Stimulated activated memory B cell treated with anti-CD40 and anti-IgM and Interleukin-4, amounts not matched to agents 10 μg/mL and 1 μg/mL and 100 μg/mL, for 72 hours (primary cell): ENCODE measurements at places on chromosomes 6 and 20.

GRCh38 chr6:43170417-43170930 lies 595 bp upstream of the SRF start:
- peaks cover 42% of the 10 kb centered on the region for H3K4me1 ChIP-seq
- H3K36me3 ChIP-seq: peaks cover 6% of the 10 kb centered on the region
- ATAC-seq: no peak

GRCh38 chr20:43981540-43981939 lies 66.9 kb downstream of the TOX2 start:
- no peak overlapping the region for H3K4me3 ChIP-seq
- no peak overlapping the region for H3K27ac ChIP-seq
- H3K27me3 ChIP-seq: peaks cover 10% of the 10 kb centered on the region
- peaks cover 10% of the 10 kb centered on the region for H3K4me1 ChIP-seq
- no peak for ATAC-seq

DNA sequence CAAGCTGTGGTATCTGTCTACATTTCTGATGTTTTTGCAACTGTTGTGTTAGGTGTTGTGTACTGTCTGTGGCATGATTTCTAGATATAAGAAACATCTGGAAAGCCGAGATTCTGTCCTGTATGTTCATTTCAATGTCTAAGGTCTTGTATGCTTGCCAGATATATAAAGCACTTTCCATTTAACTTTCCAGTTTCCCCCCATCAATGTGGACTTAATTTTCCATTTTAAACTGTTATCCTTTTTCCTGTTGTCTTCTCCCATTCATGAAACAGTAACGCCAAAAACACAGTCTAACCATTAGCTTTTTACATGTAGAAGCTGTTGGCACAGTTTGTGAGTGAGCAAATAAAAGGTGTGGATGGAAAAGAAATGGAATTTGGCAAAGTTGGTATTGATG lies 181.6 kb downstream of the FARS2 start:
- H3K36me3 ChIP-seq: peaks cover 33% of the 10 kb centered on the region
- H3K27me3 ChIP-seq: no peaks in the 10 kb centered on the region
- no peak overlapping the region for H3K27ac ChIP-seq
- no peak overlapping the region for H3K4me3 ChIP-seq
- peaks cover 19% of the 10 kb centered on the region for H3K4me1 ChIP-seq
- ATAC-seq: no peak

DNA sequence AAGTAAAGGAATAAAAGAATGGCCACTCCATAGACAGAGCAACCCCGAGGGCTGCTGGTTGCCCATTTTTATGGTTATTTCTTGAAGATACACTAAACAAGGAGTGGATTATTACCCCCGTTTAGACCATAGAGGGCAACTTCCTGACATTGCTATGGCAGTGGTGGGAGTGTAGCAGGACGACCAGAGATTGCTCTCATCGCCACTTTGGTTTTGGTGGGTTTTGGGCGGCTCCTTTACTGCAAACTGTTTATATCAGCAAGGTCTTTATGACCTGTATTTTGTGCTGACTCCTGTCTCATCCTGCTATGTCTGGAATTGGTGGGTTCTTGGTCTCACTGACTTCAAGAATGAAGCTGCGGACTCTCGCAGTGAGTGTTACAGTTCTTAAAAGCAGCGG lies 78.7 kb downstream of the C6orf52 start:
- H3K27me3 ChIP-seq: no peaks in the 10 kb centered on the region
- peaks cover 26% of the 10 kb centered on the region for H3K36me3 ChIP-seq
- H3K4me3 ChIP-seq: no peak overlapping the region
- ATAC-seq: no peak
- peaks cover 10% of the 10 kb centered on the region for H3K4me1 ChIP-seq
